NCI-H1694 (cell line): ENCODE measurements at places on chromosomes 4 and X.

GRCh38 chrX:119374736-119375135, 24.4 kb upstream of the SLC25A43 start:
- DNase-seq = no peak

- no peak for DNase-seq
Observed at GRCh38 chr4:13478131-13478530, 6.0 kb downstream of the RAB28 start.

- no peak for DNase-seq
Observed at GRCh38 chr4:84887824-84888223, 78.7 kb downstream of the WDFY3 start.

- no peak for DNase-seq
Observed at GRCh38 chrX:72141372-72142004, 9.8 kb upstream of the RTL5 start.

GRCh38 chrX:134026565-134027311, 41.3 kb upstream of the GPC3 start:
- DNase-seq = peak; percentile 23

DNA sequence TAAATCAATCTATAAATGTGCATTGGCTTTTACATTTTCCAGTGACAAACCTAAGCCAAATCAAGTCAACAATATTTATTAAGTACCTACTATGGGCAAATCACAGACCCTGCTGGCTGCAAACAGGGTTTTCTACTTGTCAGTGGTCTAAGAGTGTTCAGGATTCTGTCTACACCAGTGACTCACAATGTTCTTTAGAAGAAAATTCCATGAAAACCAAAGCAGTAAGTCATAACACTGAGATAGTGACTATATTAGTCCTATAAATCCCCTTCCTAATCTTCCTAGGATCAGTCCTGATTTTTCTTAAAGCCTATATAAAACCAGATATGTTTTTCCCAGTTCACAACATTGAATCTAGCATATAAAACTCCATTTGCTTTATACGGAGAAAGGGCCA, 69.7 kb downstream of the PPP3CA start:
- DNase-seq = no peak

DNA sequence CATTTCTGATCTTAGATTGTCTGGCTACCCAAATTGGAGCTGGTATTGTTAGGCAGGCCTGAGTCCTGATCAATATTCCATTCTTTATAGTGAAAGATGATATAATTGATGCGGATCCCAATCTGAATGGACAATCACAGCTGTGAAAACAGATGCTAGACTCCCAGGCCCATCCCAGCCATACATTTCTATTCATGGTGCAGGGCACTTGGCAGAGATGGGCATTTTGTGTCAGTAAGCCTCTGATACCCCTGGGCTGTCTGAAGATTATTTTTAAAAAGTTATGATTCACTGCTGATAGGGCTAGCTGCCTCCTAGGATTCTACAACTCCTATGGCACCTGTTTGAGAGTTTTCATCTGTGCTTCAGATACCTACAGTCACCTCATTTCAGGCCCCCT, 61.2 kb upstream of the TSPAN7 start:
- no peak for DNase-seq

DNA sequence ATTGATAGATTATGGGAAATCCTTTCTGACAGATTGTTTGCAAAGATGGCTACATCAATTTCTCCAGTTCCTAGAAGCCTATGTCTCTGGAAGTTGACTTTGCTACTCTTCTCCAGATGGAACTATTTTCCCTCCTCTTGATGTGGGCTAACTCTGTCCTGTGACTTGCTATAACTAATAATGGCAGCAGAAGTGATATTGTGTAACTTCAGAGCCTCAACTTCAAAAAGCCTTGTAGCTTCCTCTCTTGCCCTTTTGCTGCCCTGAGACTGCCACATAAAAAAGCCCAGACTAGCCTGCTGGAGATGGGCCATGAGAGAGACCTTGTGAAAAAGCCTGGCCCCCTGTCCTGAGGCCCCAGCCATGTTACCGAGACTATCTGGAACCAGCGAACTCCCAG, 210.7 kb upstream of the SLC7A11 start:
- no peak for DNase-seq

DNA sequence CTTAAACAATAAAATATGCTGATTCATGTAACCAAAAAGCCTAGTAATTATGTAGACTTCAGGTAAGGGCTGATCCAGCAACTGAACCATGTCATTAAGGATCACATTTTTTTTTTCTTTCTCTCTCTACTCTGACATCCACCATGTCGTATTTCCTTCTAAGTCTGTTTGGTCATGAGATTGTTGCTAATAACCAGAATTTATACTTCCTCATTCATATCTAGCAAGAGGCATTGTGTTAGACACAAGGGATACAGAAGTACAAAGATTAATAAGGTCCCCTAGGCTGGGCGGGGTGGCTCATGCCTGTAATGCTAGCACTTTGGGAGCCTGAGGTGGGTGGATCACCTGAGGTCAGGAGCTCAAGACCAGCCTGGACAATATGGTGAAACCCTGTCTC, 24.1 kb downstream of the PHEX start:
- DNase-seq = no peak

DNA sequence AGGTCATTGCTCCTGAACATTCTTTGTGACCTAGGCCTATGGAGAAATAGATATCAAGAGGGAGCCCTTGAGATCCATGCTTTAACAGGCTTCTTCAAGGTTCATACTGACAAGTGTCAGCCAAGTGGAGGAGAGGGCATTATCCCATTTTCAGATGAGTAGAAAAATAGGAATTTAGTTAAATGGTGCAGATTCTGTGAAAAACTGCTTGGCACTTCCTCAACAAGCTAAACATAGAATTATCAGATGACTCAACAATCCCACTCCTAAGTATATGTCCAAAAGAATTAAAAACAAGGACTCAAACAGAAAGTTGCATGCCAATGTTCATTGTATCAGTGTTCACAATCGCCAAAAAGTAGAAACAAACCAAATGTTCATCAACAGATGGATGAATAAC, 43.8 kb upstream of the KCNIP4 start:
- no peak for DNase-seq

DNA sequence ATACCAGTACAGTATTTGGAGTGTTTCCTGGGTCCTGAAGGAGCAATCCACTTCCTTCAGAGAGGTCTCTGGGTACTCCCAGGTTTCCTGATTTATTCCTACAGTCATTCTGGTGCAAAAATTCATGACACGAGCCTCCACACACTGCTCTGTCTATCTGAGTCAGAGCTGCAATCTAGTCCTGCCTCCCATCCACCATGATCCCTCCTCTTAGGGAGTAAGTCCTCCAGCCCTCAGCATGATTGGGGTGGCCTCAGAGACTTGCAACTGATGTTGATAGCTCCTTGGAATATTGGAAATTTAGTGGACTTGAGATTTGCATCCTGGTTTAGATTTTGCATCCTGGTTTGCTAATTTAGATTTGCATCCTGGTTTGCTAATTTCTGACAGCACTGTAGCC, 20.5 kb downstream of the CNGA1 start:
- no peak for DNase-seq

- no peak for DNase-seq
Observed at GRCh38 chr4:137749466-137749865, 217.2 kb upstream of the PCDH18 start.

GRCh38 chrX:149527705-149528104, 13.1 kb upstream of the EOLA1 start:
- peak; percentile 39 for DNase-seq

- DNase-seq = no peak
Observed at GRCh38 chr4:129080129-129080528, 13.2 kb downstream of the SCLT1 start.

DNA sequence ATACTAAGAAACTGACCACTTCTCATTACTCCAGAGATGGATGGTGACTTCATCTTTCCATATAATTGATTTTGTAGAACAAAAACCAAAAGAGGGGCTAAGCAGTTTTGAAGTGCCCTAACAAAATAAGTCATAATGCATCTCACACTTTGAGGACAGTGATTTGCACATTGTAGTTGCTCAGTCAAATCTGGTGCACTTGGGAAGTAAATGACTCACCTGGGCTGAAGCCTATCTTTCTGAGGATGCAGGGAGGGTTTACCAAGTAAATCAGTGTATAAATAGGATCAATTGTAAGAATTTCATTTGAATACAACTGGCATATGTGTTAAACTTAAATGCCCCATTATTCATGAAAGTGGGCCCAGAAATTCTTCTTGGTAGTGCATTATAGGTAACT, 134.2 kb downstream of the DCLK2 start:
- DNase-seq = no peak

GRCh38 chr4:145732001-145732815, 52.3 kb downstream of the C4orf51 start:
- DNase-seq = no peak

- peak; percentile 1 for DNase-seq
Observed at GRCh38 chr4:152735396-152735859, 44.1 kb downstream of the TIGD4 start.

GRCh38 chr4:41318839-41319530, 62.3 kb downstream of the UCHL1 start:
- DNase-seq = no peak

DNA sequence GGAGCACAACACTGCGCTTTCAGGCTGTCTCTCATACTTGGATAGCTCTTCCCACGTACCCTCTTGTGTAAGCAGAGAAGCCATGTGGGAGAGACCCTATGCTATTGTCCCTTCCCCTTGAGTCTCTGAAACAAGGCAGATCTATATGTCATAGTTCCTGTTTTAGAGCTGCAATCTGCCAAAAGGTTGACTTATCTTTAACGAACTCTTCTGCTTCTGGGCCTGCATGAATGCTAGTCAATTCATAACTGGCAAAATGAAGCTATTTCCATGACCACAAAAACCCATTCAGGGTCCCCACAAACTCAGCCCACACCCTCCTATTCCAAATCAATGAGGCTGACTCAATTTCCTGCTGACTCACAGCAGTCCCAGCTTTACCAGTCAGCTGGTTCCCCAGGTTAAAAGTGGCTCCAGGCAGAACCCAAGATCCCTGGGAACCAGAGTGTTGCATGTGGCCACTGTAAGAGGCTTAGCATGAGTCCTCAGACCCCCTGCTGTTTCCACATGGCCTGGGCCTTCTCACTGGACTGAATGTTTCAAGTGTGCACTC, 25.3 kb upstream of the SOD3 start:
- no peak for DNase-seq

- no peak for DNase-seq
Observed at GRCh38 chrX:43679778-43680177, 23.7 kb downstream of the MAOA start.

DNA sequence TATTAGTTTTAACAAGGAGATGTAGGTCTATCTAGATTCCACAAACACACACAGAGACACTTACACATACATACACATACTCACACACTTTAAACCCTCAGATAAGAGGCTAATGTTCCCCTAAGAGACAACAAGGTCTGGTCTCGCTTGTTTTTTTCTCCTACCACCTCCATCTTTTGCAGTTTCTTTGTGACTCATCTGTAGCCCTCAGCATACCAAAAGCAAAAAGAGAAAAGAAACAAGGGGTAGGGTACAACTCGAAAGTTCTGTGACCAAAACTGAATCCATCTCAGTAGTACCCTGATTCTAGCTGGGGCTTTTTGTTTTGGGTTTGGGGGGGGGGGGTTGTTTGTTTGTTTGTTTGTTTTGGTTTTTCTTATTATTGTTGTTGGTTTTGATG, 12.2 kb upstream of the EXOSC9 start:
- no peak for DNase-seq

DNA sequence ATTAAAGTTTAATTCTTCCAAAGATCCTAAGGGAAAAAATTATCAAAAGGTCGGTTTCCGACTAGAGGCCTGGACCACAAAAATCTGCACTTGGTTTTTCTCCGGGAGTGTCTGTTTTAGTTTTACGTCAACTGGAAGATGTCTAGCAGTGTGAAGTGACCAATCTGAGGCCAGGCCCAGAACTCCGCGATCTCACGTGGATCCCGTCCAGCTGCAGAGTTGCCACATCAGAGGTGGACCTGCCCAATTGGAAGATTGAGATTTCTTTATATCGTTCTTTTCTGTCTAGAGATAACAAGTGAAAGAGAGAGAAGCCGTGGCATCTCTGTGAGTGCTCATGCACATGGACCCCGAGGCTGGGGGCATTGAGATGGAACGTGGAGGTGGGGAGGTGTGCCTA, 115.8 kb downstream of the AFF1 start:
- no peak for DNase-seq

- DNase-seq = no peak
Observed at GRCh38 chr4:147311956-147312355, 168.9 kb upstream of the EDNRA start.

GRCh38 chr4:166293556-166293955, 420.5 kb downstream of the TLL1 start:
- no peak for DNase-seq

- DNase-seq = no peak
Observed at GRCh38 chr4:121597346-121597934, 99.3 kb downstream of the ANXA5 start.

DNA sequence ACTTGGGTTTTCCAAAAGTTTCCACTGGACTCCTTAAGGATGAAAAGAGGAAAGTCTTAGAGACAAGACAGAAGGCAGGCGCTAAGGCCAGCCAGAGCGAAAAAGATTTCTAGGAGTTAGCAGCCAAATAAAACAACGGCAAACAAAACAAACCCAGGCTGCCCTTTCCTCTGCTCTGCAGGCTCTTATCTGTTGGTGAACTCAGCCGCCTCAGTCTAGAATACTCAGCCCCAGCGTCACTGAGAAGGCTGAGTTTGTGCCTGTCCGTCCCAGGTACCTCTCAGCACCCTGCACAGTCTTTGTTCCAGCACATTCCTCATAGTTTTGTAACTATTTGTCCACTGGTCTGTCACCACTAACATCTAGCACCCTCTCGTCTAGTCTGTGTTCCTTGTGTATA, 75.6 kb upstream of the FAM9C start:
- DNase-seq = no peak

GRCh38 chr4:107497054-107497453, 223.0 kb downstream of the PAPSS1 start:
- no peak for DNase-seq

- DNase-seq = no peak
Observed at GRCh38 chr4:33616121-33616520, 2628.2 kb downstream of the ARAP2 start.

DNA sequence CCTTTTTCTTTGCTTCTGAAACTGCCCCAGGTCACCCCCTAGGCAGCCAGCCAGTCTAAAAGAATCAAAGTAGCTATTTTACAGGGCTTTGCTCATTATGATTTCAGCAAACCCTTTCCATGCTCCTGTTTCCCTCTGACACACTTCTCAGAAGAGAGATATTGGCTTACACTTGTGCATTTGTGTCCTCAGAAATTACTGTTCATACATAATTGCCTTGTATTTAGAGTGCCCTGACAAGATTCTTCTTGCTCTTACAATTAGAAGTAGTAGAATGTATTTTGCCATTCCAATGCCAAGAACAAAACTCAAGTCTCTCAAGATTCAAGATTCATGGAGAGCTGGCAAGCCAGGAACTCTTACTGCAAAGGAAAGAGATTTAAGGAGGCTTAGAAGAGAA, 531.0 kb upstream of the ZFP42 start:
- no peak for DNase-seq

GRCh38 chrX:38216642-38217041, 4.0 kb downstream of the SRPX start:
- DNase-seq = no peak

DNA sequence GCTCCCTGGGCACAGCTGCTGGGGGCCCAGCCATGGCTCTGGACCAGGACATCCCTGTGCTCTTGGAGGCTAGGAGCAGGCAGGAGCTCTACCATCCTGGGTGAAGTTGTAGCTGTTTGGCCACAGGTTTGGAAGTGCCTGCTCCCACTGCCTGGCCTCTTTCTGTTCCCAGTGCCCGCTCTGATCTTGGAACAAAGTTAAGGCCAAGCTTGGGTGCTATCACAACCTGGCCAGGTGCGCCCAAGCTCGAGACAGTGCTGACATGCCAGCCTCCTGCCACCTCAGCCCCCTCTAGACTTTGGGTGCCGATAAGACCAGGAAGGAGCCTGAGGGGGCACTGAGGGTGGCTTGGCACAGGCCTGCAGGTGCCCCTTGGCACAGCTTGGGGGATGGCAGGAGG, 686.1 kb upstream of the AADAT start:
- DNase-seq = no peak
